Kidney epithelial cell (primary cell): ENCODE measurements at places on chromosomes 4 and X. TPM values are rescaled to one million over a fixed set of nuclear protein-coding genes. Genes with fewer than 3 reads are reported as not detected.
A peak's percentile ranks its signal among the peaks of the same experiment; 100 is the strongest.

The NMU gene
- 0.55 and 0.71 TPM in 2 replicates for total RNA-seq

DNA sequence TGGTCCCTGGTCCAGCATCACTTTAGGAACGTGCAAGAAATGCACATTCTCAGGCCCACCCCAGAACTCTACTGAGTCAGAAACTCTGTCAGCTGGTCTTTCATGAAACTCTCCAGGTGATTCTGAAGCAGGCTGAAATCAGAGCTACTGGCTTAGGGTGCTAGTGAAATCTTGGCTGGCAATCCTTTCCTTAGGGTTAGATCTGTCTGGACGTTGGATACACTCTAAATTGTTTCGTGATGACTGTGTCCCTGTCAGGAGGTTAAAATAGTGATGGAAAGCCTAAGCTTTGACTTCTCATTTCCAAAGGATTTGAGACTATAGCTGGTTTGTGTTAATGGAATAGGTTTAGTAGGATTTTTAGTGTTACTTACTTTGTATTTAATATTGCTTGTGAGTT, 99.1 kb downstream of the ARHGAP10 start:
- peak; percentile 25 for DNase-seq

- peak; percentile 12 for DNase-seq
Observed at GRCh38 chr4:33302321-33302720, 2582.2 kb downstream of the PCDH7 start.

DNA sequence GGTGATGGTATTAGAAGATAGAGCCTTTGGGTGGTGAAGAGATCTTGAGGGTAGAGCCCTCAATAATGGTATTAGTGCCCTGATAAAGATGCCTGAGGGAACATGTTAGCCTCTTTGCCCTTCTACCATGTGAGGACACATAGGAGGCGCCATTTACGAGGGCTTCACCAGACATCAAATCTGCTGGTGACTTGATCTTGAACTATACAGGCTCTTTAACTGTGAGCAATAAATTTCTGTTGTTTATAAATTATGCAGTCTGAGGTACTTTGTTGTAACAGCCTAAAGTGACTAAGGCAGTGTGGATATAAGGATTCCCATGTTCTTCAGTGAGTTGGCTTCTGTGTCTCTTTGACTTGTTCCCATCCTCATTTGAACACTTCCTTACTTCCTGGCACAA, 11.8 kb downstream of the MOB1B start:
- no peak for DNase-seq
